Omental fat pad (tissue), 4 donors: ENCODE measurements at places on chromosomes 2 and 18.
A peak's percentile ranks its signal among the peaks of the same experiment; 100 is the strongest.

DNA sequence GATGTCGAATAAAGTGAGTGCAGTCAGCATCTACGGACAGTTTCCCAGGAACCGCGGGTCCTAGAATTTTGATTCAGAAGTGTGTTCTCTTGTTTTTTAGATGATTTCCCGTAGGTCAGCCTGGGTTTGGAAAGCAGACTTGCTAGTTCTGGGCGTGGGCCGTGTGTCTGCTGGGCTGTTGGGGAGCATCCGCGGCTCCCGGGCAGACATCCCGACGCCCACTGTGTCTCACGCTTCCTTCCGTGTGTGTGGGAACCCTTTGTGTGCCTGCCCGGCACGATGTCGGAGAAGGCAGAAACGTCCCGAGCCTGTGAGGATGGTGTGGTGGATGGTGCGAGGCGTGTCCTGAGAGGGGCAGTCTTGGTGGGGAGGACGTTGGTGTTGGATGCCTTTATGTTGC, 18.4 kb downstream of the CTDP1 start:
- DNase-seq, result no peak

- no peak for DNase-seq
These were observed 8.3 kb downstream of the FOSL2 start for GRCh38 chr2:28400921-28401320.

- no peak for DNase-seq
These were observed 33.5 kb upstream of the ATG16L1 start for GRCh38 chr2:233217892-233218377.

DNA sequence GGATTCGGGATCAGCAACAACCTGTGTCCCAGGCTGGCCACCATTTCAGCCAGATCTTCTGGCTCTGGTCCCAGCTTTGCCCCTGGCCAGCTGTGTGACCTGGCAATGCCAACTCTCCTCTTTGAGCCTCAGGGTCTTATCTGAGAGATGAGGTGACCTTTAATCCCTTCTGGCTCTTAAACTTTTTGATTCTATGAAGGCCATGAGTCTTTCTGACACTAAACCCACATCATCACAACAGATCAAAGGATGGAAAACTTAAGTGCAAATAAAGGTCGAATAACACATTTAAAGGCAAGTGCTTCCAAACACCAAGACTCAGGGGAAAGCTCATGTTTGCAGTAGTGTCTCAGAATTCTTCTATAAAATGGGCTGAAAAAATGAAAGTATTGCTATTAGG, 491.8 kb upstream of the NRP2 start:
- no peak for DNase-seq

DNA sequence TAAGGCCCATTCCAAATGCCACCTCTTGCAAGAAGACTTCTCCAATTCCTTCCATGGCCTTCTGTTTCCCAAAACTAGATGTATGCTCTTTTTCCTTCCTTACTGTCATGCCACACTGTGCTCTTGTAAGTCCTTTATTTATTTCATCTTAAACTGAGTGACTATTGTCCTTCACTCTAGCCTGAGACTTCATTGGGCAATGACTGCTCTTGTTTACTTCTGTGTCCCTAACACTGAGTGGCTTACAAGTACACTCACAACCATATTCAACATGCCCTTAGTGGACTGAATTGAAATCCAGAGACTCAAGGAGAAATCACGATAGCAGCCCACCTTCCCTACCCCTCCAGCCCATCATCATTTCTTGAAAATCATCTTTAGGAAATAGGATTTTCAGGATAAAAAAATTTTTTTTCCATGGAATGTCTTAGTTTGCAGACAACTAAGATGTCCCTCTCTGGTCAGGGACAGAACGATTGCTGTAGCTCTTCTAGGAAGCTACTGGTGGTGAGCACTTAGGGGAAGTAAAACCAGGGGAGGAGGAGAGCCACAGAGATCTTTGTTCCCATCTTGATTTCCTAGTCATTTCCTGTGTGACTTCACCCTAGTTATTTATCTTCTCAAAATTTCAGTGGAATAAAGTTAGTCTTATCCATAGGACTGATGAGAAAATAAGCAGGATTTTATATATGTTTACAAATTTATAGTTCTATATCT, 80.7 kb downstream of the CYRIA start:
- DNase-seq, result no peak

- no peak for DNase-seq
These were observed at the start of gene DPP4 for GRCh38 chr2:162073888-162074631. Gene DPP4, minus strand, starts transcription at chr2:162074215. Its CDS starts 234 bp downstream, at chr2:162073981.

- DNase-seq, result no peak
These were observed 77.0 kb downstream of the PRKCE start for GRCh38 chr2:45728458-45728942.

DNA sequence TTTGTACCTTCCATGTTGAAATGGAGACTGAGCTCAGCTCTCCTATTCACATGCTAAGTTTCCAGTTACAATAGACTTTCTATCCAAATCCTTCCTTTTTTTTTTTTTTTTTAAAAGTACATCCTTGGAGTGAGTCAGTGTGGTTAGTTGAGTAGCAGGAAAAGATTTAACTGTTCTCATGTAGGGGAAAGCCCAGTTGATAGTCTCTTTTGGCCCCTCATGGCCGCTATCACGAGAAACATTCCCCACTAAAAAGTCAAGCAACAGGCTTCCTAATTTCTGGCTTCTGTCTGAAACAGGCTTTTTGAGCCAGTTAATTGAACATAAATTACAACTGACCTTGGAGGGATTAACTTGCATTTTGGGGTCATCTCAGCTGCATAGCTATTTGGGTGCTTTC, 161.3 kb downstream of the MEIS1 start:
- DNase-seq, result no peak

DNA sequence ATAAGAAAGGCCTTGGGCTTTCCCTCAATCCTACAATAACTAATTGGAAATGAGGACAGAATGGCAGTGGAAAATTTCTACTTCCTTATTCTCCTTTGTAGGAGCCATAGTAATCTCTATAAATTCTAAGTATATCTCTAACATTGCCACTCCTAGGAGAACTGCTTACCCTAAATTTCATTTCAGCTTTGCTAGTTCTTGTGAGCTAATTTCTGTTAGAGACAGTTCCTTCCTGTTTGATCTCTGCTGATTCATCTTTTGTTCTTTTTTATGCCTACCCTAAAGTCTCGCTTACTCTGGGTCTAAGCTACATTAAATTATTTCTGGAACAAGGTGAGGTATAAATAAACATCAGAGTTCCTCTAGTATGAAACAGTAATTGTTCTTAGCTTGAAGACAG, 25.7 kb downstream of the ABHD3 start:
- no peak for DNase-seq

DNA sequence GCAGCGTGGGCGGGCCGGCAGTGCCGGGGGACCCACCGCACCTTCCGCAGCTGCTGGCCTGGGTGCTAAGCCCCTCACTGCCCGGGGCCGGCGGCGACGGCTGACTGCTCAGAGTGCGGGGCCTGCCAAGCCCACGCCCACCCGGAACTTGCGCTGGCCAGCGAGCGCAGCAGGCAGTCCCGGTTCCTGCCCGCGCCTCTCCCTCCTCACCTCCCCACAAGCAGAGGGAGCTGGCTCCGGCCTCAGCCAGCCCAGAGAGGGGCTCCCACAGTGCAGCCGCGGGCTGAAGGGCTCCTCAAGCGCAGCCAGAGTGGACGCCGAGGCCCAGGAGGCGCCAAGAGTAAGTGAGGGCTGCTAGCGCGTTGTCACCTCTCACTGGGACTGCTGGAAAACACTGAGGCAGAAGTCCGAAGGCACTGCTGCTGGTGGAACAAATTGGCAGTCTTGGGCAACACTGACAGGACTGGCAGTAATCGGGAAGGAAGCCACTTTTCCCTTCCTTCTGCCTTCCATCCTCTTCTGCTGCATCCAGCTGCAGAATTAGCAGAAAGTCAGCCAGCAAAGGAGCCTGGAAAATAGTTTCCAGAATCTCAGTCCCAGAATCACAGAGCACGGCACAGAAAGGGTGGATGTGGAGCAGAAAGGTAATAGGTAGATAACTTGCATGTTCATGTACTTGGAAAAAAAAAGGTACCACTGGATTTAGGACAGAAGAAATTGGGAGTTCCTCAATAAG, 179.4 kb upstream of the FN1 start:
- DNase-seq, result no peak

DNA sequence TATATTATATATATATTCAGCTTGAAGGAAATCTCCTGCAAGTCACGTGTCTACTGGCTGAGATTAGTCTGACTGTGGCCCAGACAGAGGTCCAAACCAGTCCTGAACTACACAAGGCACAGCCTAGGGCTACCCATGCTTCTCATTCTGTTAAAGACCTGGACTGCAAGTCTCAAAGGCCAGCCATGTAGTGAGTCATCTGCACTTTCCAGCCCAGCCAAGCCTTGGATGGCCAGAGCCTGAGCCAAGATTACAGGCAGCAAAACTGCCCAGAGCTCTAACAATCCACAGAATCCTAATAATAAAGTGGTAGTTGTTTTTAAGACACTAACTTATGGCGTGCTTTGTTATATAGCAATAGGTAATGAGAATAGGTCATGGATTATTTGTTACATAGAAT, 259.6 kb downstream of the SS18 start:
- DNase-seq, result no peak

DNA sequence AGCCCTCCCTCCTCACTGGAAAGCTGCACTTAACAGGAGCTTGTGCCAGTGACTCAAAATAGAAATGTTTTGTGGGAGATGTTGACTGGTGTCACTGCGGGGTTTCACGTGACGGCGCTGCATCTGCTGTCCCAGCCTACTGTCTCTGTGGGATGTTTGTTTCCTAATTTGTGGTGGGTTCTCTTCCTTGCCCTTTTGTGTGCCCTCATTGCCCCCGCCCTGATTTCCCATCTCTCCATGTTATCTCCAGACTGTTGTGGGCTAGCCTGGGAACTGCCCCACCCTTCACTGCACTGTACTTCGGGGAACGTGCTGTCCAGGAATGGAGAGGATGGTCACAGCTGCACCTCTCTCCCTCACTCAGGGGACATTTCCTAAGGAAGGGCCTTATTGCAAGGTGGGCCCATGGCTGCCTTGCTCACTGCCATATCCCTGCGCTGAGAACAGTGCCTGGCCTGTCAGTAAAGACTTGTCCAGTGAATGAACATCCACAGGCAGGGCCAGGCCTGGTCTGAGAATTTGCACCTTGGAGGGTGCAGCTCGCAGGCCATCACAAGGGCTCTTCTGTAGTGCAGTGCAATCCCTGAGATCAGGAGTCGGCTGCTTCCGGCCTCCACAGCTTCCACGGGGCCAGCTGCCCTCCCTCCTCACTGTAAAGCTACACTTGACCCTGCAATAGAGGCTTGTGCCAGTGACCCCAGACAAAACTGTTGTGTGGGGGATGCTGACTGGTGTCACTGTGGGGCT, 18.1 kb downstream of the ZAP70 start:
- no peak for DNase-seq

DNA sequence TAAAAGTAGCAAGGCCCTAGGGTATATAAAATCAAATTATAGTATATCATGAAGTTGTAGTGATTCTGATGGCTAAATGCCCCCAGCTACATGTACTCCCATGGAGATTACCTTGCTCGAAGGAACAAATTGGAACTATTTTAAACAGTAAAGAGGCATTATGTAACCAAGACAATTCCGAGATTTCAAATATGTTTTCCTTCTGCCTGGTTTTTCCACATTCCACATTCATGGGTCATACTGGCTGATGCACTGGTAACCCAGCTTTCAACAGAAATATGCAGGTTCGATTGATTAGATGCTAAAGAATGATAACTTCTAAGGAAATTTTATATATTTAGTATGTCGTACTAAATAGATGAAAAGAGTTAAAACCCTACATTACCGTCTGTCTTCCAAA, 62.3 kb upstream of the MGAT4A start:
- no peak for DNase-seq

- DNase-seq, result no peak
These were observed 74.0 kb upstream of the FZD7 start for GRCh38 chr2:201959626-201960025.

GRCh38 chr2:235001237-235002133, 49.7 kb downstream of the SH3BP4 start:
- DNase-seq, result no peak

DNA sequence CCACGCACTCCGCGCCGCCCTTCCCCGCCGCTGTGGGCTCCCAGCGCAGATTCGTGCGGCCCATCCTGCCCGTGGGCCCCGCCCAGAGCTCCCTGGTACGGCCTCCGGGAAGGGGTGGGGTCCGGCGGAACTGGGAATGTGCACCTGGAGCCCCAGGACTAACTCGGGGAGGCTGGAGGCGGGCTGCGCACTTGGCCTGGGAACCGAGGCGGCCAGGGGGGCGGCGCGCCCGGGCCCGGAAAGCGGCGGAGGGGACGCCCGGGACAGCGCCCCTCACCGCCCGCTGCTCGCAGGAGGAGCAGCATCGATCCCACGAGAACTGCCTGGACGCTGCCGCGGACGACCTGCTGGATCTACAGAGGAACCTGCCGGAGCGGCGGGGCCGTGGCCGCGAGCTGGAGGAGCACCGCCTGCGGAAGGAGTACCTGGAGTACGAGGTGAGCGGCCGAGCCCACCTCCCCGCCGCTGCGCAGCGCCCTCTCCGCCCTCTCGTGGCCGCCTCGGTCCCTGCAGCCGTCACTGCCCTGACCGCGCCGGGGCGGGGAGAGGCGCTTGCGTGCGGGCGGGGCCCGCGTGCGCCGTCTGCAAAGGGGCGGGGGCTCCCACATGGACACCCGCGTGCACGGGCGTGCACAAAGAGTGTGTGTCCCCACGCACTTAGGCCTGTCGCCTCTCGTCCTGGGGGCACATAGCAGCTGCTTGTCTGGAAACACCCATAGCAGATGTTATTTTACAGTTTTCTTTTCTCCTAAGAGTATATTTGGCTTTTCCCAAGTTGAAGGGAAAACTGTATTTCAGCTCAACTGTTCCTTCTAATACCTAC, 25.2 kb downstream of the PSD4 start:
- peak; percentile 72 for DNase-seq

DNA sequence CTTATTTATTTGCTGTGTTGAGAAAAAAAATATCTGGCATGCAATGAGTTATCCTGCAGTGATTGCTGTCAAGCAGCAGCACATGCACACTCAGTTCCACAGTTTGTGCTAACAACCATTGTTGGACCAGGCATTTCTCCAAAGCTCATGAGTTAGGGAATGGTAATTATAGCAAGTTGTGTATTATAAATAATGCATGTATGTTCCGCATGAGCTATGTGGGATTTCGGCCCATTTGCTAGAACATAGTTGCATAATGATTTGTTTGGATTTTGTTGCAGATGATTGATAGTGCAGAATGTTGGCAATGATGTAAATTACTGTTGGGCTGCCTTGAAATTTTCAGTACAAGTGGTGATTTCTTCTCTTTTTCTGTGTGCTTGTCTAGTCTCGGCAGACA, 10.7 kb downstream of the KCNJ3 start:
- no peak for DNase-seq

GRCh38 chr2:70855667-70856066, 20.1 kb upstream of the CD207 start:
- no peak for DNase-seq
